ENCODE measurements at places on chromosomes 1 and 21.
A peak's percentile ranks its signal among the peaks of the same experiment; 100 is the strongest.

DNA sequence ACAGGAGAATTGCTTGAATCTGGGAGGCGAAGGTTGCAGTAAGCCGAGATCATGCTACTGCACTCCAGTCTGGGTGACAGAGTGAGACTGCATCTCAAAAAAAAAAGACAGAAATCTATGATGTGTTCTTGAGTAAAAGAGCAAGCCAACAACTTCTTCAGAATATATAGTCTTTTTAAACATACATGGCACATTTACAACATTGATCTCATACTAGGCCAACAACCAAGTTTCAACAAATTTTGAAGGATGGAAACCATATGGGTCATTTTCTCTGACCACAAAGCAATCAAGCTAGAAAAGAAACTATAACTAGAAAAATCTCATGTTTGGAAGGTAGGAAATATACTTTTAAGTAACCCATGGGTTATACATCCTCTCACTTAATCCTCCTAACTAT is 38.3 kb downstream of the PAFAH2 start:
- no peak for DNase-seq

DNA sequence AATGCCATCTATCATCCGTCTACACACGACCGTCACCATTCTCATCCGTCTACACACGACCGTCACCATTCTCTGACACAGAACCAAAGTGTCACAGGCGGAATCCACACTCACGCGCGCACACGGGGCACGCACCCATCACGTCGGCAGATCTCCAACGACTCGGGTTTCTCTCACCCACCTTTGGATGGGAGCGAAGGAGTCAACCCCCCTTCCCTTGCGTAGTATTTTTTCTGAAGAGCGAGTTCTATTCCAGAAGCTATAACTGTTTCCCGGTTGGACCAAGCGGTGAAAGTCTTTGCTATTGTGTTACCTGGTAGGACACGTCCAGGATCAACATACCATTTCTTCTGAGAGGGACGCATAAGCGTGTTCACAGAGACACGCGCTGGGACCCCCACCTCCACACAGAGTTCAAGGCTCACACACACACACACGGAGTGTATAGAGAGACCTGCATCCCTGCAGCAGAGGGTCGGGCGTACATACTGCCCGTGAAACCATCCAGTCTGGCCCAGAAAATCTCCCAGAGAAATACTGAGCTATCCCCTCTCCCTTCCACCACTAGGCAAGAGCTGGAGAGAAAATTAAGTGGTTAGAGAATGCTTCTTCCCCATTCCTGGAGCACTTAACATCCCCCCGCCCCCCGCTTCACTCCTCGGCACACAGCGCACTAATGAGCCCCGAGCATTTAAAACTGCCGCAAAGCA is 741 bp downstream of the DUSP10 start:
- peak; percentile 27 for DNase-seq

- DNase-seq, result peak; percentile 67
Observed at GRCh38 chr1:116377541-116378529, 4.8 kb downstream of the ATP1A1 start.

DNA sequence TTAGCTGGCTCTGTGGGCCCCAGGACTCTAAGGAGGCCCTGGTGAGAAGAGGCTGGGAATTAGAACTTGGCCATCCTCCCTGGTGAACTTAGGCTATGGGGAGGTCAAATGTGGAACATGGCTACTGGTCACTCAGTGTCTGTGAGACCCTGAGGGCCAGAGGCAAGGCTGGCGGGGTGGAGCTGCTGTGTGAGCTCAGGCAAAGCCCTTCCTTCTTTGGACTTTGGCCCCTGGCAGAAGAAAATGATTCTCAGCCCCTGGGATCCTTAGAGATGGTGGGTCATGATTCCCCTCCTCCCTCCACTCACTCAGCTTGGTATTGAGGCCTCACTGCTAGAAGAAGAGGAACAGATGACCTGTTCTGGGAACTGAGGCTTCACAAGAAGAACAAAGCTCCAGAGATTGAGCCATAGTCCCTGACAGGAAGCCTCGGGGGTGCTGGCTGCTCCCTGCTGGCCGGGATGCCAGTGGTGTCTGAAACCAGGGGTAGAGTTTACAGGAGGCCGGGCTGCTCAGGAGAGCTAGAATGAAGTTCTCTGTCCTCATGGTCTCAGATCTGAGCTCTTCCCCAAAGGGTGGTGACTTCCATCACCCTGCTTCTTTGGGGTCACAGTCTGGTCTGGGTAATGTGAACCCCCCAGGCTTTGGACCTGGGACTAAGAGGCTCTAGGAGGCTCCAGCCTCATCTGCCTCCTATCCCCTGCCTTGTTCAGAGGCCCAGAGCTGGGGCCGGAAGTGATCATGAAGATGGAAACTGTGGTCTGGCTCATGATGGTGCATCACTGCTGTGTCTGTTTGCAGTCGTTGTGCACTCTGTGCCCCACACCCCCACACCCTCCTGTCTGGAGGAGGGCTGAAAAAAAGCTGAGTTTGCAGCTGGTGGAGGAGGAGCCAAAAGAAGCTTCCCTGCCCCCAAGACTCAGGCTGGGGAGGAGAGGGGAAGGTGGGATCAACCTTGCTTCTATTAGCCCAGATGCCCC is 905 bp downstream of the BTBD19 start:
- DNase-seq, result peak; percentile 43

- DNase-seq, result no peak
Observed at GRCh38 chr1:11054181-11054580, 5.6 kb downstream of the SRM start.

DNA sequence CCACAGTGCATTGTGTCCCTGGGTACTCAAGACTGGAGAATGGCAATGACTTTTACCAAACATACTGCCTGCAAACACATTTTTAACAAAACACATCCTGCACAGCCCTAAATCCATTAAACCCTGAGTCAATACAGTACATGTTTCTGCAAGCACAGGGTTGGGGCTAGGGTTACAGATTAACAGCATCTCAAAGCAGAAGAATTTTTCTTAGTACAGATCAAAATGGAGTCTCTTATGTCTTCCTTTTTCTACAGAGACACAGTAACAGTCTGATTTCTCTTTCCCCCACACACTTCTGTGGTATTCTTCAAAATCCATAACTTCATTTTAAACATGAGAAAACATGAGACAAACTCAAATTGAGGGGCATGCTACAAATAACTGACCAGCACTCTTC is 13.9 kb downstream of the BMP8A start:
- DNase-seq, result no peak

GRCh38 chr1:204498981-204499380 is 4.4 kb upstream of the PIK3C2B start:
- no peak for DNase-seq

DNA sequence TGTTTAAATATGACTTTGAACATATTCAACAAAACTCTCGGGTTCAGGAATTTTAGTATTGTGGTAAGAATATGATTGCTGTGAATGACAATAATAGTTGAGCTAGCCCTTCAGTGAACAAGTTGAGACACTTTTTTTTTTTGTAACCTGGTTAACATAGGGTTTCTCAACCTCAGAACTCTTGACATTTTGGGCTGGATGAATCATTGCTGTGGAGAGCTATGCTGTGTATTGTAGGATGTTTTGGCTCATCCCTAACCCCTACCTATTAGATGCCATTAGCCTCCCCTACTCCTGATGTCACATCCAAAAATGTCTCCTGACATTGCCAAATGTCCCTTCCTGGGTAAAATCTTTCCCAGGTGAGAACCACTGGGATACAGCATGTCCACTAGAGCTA is 113.7 kb downstream of the RUNX1 start:
- DNase-seq, result no peak

GRCh38 chr21:14900611-14901010 is 164.2 kb downstream of the NRIP1 start:
- DNase-seq, result no peak

- DNase-seq, result no peak
Observed at GRCh38 chr21:33403128-33403785, at the start of gene IFNGR2. Gene IFNGR2 (plus strand): TSS chr21:33403413. CDS start chr21:33403544, 131 bp downstream.

DNA sequence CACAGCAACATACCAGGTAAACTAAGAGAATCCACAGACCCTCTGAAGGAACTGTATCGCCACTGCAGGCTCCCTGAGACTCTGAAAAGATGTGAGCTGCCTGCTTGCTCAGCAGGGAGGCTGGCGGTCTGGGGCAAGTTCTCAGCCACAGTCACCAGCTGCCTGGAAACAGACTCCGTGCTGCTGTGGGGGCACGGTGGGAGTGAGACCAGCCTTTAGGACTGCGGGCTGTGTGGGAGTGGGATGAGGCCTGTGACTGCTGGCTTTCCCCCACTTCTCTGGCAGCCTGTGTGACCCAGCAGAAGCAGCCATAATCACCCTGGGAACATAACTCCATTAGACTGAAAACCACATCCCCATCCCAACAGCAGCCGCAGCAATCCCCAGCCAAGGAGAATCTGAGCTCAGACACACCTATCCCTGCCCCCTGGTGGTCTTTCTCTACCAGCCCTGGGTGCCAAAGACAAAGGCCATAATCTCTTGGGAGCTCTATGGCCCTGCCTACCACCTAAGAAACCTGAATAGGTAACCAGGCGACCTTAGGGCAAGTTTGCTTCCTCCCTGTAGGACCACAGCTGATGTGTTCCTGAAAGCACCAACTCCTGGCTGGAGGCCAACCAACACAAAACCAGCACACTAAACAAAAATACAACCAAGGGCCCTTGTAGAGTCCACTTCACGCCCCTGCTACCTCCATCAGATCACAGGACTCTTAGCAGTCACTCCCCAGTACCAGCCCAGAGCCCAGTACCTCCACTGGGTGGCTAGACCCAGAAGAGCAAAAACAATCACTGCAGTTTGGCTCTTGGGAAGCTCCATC is 151.5 kb downstream of the SMYD3 start:
- no peak for DNase-seq

DNA sequence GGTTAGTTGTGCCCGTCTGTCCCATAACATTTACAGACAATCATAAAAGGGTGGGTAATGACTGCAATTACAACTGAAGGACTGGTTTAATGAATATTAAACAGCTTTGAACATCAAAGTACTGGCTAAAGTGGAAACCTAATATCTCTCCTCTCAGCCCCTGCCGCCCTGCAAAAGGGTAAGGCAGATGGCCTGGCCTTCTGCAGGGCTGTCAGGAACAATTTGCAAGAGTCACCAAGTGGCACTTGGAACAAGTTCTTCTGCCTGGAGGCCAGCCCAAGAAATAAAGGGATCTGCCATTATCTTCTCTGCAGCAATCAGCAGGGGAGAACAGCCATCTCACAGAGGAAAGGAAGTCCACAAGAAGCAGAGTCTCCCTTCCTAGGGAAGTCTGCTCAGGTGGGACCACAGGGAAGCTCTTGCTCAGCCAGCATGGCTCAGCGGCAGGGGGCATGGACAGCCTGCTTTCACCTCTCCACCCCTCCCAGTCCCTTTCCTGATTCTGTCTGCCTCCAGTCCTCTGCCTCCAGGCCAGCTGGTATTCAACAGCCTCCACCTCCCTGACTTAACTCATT is 96.1 kb downstream of the TRABD2B start:
- no peak for DNase-seq

DNA sequence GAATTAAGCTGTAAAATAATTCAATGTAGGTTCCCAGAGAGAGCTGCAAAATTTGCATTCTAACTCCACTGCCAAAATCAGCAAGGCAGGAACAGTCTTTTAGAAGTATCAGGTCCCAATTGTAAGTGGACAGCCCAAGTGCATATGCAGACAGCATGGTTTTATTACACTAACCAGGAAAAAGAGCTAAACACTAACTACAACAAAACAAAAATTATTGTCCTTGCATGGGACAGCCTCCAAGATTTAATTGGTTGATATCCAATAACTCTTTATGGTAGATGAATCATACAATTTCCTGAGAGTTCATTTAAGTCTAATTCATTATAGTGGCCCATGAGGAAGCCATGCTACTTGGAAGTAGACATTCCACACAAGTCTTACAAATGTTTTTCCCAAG is 154.3 kb upstream of the ZNF648 start:
- no peak for DNase-seq

- DNase-seq, result no peak
Observed at GRCh38 chr1:192224396-192224795, 66.1 kb downstream of the RGS18 start.
